ENCODE measurements at places on chromosomes 7 and 10. TPM values are rescaled to one million over a fixed set of nuclear protein-coding genes. Genes with fewer than 3 reads are reported as not detected.
A peak's percentile ranks its signal among the peaks of the same experiment; 100 is the strongest.

The PDE6C gene
- polyA plus RNA-seq, result 0.58 TPM

- no peak for DNase-seq
Observed at GRCh38 chr10:58782876-58783851, 270.5 kb downstream of the BICC1 start.

- DNase-seq, result no peak
Observed at GRCh38 chr10:2874963-2875362, 192.4 kb upstream of the PFKP start.

GRCh38 chr7:155935005-155935557 is 122.8 kb upstream of the SHH start:
- no peak for DNase-seq

DNA sequence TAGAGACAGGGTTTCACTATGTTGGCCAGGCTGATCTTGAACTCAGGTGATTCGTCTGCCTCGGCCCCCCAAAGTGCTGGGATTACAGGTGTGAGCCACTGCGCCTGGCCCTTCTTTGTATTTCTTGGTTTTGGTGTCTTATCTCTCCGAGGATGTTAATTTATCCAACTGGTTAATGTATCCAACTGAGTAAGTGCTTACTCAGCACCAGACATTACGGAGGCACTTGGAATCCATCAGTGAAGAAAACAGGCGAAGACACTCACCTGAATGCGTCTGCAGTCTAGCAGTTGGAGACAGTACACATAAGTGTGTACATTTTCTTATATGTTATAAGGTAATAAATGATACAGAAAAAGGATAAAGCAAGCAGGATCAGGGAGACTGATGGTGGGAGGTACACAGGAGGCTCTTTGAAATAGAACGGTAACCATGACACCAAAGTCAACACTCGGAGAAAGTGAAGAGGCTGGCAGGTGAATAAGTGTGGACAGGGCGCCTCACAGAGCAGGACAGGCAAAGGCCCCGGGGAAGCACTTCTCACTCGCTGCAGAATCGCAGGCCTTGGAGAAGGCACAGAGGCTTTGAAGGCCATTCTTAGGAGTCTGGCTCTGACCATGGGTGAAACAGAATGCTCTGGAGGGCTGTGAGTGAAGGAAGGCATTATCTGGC is 73.1 kb downstream of the LANCL2 start:
- no peak for DNase-seq

DNA sequence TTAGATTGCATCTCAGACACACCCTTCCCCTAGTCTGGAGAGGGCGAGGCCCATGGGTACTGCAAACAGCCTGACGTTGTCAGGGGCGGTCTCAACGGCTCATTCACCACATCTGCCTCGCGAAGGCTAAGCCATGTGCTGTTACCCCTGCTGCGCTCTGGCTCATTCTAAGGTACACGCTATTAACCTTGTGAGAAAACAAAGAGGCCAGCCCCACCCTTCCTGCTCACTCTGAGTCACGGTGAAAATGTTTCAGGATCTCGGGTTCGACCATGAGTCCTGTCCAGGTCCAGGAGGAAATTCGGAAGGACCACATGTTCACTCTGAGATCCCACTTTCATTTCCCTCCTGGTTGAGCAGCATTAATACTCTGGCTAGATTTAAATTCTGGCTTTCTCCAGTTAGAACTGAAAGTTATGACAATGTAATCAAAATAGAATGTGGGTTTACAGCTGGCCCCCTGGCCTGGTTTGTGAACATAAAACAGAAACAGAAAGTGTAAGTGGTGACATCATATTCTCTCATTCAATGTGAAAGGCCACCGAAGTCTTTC is 55.2 kb downstream of the EGFR start:
- no peak for DNase-seq

DNA sequence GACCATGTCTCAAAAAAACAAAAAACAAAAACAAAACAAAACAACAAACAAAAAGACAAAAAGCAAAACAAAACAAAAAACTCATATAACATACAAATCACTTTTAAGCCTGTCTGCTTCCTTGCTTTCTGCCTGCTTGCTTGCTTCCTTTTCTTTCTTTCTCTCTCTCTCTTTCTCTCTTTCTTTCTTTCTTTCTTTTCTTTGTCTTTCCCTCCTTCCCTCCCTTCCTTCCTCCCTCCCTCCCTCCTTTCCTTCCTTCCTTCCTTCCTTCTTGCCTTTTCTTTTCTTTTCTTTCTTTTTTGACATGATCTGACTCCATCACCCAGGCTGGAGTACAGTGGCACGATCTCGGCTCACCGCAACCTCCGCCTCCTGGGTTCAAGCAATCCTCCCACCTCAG is 15.9 kb upstream of the TRA2A start:
- DNase-seq, result no peak

The POLR2J2 gene
- 2.7 TPM for polyA plus RNA-seq

DNA sequence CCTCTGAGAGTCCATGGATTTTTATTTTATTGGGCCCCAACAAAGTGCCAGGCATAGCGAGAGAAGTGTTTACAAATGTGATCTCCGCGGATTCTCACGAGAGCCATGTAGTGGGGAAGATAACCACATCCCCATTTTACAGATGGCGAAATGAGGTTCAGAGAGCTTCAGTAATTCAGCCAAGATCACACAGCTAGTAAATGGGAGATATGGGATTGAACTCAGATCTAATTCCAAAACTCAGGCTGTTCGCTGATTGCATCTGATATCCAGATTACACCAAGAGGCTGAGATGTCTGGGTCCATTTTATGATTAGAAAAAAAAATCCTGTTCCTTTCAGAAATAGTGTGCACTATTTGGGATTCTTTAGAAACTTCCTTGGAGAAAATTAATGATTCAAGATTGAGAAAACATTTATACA is 1.3 kb downstream of the FAS start:
- no peak for DNase-seq

GRCh38 chr7:69786730-69787395 is 188.6 kb downstream of the AUTS2 start:
- no peak for DNase-seq

The SMARCD3 gene
- 169 TPM for polyA plus RNA-seq

The TDRD1 gene
- polyA plus RNA-seq, result 0.13 TPM

DNA sequence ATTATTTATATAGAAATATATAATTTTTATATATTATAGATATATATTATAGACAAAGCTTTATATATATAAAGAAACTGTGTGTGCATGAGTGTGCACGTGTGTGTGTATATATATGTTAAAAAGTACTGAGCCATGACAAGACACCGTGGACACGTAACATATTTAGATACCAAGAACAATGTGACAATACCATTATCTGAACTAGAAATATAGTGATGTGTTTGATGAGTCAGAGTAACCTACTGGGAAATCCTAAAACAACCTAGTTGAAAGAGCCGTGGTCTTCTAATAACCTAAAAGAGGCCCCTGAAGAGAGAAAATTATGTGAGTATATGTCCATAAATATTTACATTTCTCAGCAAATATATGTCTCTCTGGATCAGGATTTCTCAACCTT is 50.7 kb upstream of the ITGB8 start:
- DNase-seq, result no peak

- no peak for DNase-seq
Observed at GRCh38 chr7:85688712-85689111, 501.9 kb upstream of the SEMA3D start.

The SNCG gene
- polyA plus RNA-seq, result 4.6 TPM

- DNase-seq, result no peak
Observed at GRCh38 chr10:33325929-33326328, 8.5 kb downstream of the NRP1 start.

The PLAC9 gene
- 59.1 TPM for polyA plus RNA-seq

- DNase-seq, result no peak
Observed at GRCh38 chr10:8085251-8085650, 30.8 kb downstream of the GATA3 start.

GRCh38 chr7:80609751-80610150 is 28.7 kb upstream of the CD36 start:
- no peak for DNase-seq

GRCh38 chr10:68144709-68145108 is 35.4 kb downstream of the MYPN start:
- DNase-seq, result no peak

DNA sequence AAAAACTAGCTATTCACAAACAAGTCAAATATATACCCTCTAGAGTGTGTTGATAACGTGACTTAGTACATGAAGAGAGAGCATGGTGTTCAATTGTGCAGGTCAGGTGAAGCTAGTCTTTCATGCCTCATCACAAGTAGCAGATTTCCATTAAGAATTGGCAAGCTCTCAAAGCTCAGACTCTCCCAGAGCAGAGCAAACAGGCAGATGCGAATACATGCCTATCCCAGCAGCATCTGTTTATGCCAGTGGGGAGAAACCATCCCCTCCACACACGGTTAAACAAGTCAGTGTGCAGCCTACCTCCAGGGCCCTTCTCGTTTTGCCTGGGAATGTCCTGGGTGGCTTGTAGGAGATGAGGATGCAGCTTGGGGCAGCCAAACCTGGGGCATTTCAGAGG is 532.5 kb upstream of the C7orf33 start:
- no peak for DNase-seq

- no peak for DNase-seq
Observed at GRCh38 chr7:127890726-127891125, 140.5 kb downstream of the LRRC4 start.

DNA sequence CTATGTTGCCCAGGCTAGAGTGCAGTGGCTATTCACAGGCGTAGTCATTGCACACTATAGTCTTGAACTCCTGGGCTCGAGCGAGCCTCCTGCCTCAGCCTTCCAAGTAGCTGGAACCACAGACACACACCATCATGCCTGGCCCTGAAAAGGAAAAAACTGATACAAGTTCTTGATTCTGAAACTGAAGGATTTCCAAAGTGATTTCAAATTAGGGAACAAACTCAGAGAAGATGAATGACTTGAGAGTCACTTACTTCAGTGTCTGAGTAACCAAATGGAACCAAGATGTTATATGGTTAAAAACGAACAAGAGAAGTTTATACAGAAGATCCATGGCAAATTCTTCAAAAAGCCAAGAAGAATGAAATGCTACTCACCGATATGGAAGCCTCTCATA is 14.4 kb downstream of the CWF19L1 start:
- no peak for DNase-seq

The ELAPOR2 gene
- polyA plus RNA-seq, result 4.1 TPM

DNA sequence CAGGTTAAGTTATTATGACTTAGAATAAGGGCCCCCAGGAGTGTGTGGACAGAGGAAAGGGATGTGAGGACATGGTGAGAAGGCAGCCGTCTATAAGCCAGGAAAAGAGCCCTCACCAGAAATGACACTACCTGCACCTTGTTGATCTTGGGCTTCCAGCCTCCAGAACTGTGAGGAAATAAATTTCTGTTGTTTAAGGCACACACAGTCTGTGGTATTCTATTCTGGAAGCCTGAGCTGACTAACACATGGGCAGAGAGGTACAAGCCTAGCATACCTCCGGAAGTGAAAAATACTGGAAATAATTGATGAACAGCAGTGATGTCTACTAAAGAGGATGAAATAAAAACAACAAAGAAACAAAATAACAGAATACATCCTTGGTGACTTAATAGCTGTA is 46.1 kb upstream of the GRB10 start:
- DNase-seq, result no peak

The GRID1 gene
- polyA plus RNA-seq, result 3.8 TPM

- DNase-seq, result no peak
Observed at GRCh38 chr7:96074871-96075270, 247.0 kb downstream of the SLC25A13 start.

The AGAP3 gene
- polyA plus RNA-seq, result 68.3 TPM

The THNSL1 gene
- 6.0 TPM for polyA plus RNA-seq

- DNase-seq, result no peak
Observed at GRCh38 chr7:30549931-30550493, 44.7 kb upstream of the GARS1 start.

GRCh38 chr7:5613607-5614006 is 167.9 kb downstream of the RNF216 start:
- DNase-seq, result no peak

The GLI3 gene
- 10.8 TPM for polyA plus RNA-seq

DNA sequence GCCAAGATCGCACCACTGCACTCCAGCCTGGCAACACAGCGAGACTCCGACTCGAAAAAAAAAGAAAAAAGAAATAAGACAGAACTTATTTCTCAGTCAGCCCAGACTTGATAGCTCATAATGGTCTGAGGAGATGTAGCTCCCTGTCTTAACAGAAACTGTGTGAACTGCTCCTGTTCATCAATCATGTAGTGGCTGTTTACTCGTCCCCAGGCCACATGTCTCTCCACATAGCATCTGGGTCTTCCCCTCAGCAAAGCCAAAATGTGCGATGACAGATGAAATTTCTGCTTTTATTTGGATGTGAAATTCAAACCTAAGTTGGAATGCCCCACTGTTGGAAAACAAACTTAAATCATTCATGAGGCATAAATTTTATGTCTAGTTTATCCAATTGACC is 219.0 kb downstream of the CACNA2D1 start:
- no peak for DNase-seq

DNA sequence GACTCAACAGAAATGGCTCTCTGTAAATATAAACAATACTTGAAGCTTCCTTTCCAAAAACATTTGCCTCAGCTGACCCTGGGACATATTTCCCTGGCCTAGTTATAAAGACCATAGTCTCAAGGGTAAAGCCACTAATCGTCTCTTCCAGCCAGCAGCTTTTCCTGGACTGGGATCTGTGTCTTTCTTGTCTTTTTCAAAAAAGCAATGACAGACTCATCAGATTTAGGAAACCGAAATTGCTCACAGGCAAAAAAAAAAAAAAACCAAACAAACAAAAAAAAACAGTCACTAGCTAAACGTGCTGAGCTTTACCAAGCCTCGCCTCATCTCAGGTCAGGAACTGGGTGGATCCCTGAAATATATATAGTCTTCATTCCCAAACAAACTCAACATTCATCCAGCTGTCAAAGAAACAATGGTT is 23.5 kb downstream of the STN1 start:
- peak; percentile 51 for DNase-seq

DNA sequence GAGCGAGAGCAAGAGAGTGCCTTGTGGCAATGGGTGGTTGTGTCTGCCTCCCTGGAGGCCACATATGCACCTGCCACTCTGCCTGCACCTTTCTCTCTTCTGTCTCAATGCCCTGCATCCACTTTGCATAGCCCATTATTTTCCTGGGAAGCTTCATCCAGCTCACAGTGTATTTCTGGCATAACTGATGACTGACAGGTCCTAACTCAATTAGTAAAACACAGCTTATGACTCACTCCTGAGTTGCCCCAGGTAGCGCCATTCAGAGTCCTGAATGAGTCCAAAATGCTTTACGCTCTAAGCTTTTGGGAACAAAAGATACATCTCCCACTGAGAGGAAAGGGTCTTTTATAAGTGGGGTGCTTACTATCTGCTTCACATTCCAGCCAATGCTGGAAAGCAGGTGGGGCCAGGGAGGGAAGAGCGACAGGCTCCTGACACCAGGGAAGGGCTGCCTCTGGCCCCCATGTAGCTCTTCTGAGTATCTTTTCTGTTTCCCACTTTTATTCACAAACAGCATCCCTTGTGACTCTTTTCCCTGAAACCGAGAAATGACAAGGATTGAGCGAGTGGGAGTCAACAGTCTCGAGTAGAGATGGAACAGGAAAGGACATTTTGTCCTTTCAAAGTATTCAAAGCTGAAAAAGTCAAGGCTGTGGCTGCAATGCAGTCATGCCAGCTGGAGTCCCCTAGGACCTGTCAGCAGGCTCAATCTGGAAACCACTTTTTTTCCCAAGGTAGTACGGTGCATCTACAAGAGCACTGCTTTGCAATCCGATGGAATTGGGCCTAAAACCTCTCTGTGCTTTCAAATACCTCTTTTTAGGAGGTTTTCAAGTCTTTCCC is 479.3 kb upstream of the PODXL start:
- no peak for DNase-seq

- no peak for DNase-seq
Observed at GRCh38 chr7:134545918-134546317, 3.0 kb upstream of the AKR1B15 start.

GRCh38 chr10:118790058-118790457 is 35.3 kb upstream of the CACUL1 start:
- DNase-seq, result no peak

The TAS2R3 gene
- polyA plus RNA-seq, result 0.38 TPM

Data from forelimb muscle (tissue), 1 donor.